Endothelial cell of umbilical vein (primary cell): ENCODE measurements at places on chromosomes 12 and 14. TPM values are rescaled to one million over a fixed set of nuclear protein-coding genes. Genes with fewer than 3 reads are reported as not detected.
A peak's percentile ranks its signal among the peaks of the same experiment; 100 is the strongest.

DNA sequence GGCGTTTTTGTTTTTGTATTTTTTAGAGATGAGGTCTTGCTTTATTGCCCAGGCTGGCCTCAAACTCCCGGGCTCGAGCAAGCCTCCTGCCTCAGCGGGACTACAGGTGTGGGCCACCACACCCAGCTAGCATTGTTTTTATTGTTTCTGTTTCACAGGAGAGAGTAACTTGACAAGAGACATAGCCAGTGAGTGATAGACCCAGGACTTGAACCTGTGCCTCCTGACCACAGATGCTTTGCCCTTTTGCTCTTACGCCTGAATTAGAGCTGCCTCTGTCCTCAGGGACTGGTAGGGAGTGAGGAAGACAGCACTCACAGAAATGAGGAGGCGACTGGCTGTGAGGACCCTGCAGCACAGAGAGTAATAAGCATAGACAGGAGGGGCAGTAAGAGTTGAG is 2.3 kb downstream of the EVL start:
- DNase-seq = no peak

GRCh38 chr12:97267166-97267565 is 195.4 kb upstream of the RMST start:
- DNase-seq = no peak

- DNase-seq = no peak
These were observed 1444.3 kb downstream of the AACS start for GRCh38 chr12:126509572-126509971.

SLC15A4 gene
- 24.5 and 24.6 TPM in 2 replicates for total RNA-seq

- peak; percentile 93 for DNase-seq
These were observed 43.5 kb downstream of the TMX1 start for GRCh38 chr14:51283402-51284085.

DNA sequence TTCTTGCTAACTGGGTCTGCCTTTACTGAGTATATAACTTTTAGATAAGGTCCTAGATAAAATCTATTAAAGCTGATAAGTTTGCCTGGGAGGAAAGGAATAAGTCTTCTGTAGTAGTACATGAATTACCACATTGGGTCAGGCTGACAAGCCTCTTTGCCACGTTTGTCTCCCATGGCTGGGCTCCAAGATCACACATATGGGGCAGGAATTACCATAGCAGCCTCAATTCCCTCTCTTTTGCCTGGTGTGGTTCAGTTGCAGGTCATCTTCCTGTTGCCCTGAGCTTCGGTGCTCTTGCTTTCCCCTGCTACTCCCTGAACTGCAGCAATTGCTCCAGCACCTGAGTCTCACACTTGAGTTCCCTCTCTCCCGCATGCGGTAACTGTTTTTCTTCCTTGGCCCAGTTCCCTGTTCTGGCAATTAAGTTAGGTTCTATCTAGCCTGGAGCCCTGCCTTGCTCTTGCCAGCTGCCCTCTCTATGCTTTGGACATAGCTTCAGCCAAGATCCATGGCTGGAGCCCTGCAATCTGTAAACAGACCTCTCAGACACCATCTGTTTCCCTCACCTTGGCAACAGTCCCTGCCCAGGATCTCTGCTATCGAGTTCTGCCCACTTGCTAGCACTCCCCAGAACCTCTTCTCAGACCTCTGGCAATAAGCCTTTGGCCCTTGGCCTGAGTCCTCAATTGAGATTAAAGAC is 5.8 kb upstream of the GLT8D2 start:
- peak; percentile 79 for DNase-seq

TOMM20L gene
- total RNA-seq = not detected in 2 replicates

DNA sequence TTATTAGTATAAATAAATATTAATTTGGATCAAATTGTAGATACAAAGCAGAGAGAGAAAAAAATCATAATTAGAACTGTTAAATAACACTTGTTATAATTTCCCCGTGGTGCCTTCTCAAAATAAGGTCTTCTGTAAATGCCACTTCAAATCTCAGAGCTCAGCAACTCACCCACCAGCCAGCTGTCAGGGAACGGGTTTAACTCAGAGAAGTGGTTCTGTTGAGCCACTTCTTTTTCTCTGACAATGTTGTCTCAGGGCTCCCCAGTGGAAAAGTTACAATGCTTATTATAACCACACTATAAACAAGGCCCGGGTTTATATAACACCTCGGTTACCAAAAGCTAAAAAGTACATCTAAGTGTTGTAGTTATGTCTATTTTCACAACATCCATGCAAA is 452.6 kb downstream of the GLT1D1 start:
- no peak for DNase-seq

DNA sequence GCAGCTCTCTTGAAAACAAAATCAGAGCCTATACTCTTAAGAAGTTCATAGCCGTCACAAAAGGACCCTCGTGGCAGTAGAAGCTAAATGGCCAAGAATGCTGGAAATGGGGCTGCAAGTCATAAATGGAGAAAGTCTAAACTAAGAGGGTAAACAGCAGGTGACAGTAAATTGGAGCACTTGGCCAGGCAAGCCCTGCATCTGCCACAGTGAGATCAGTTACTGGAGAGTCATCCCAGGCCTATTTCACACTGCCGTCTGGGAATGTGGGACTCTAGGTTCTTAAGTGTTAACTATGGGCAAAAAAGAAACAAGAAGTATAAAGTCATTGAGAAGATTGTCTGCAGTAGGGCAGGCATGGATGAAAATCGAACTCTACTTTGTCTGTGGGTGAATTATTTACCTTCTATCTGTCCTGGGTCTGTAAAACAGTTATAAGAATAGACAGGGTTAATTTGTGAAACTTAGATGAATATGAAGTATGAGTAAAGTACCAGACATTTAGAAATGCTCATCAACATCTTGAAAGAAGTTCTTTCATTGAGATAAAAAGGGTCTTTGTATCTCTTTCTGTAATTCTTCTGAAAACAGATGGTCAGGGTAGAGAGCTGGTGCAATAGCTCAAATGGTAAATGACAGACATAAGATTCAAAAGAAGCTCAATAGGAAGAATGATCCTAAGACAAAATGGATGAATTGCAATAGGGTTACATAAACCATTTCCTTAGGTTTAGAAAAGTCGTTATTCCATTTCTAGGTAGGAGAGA is 792.5 kb downstream of the DIO2 start:
- no peak for DNase-seq

SOAT2 gene
- total RNA-seq = not detected in 2 replicates

DNA sequence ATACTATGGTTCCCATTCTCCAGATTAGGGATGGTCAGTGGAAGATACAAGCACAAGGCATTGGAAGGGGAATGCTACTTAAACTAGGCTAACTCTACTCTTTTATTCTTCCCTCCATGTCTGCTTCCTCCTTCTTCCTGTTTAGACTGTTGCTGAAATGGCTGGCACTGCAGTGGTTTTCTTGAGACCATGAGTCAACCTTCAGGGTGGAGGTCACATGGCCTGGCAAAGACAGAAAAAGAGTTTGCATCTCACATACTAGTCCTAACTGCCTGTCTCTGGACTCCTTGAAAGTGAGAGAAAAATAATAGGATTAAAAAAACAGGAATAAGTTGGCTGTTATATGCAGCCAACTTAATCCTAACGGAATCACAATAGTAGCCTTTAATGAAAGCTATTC is 37.0 kb downstream of the ALDH1L2 start:
- no peak for DNase-seq

GRCh38 chr12:123061441-123062205 is 81.1 kb downstream of the ARL6IP4 start:
- DNase-seq = no peak

DNA sequence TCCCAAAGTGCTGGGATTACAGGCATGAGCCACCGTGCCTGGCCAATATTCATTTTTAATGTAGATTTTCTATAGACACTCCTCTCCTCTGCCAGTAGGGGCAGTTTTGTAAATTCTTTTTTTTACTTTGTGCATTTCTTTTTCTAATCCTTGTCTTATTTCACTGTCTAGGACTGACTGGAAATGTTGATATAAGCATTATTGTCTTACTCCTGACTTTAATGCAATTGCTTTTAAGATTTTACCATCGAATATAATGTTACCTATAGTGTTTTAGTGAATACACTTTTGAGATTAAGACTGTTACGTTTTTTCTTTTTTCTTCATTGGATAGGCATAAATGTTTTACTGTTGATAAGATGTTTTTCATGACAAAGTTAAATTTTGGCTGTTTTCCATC is 35.4 kb upstream of the EMP1 start:
- DNase-seq = no peak

- DNase-seq = no peak
These were observed 32.3 kb upstream of the TBC1D30 start for GRCh38 chr12:64792128-64792527.

DNA sequence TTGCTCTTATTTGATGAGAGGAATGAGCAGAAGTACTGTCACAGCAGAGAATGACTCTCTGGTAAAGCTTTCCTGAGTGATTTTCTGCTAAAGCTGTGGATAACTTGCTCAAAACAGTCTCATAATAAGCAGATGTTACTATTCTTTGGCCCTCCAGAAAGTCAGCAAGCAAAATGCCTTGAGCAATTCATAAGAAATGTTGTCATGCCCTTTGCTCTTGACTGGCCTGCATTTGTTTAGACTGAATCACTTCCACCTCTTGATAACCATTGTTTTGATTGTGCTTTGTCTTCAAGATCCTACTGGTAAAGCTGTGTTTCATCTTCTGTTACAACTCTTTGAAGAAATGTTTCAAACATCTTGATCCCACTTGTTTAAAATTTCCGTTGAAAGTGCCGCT is 457.9 kb upstream of the FOXG1 start:
- DNase-seq = peak; percentile 60
